Left lung (tissue), 14 donors: ENCODE measurements at places on chromosomes 7 and 10. TPM values are rescaled to one million over a fixed set of nuclear protein-coding genes. Genes with fewer than 3 reads are reported as not detected.

- DNase-seq, result no peak
Measured at GRCh38 chr10:120606051-120606764, 149.2 kb downstream of the PLPP4 start.

DNA sequence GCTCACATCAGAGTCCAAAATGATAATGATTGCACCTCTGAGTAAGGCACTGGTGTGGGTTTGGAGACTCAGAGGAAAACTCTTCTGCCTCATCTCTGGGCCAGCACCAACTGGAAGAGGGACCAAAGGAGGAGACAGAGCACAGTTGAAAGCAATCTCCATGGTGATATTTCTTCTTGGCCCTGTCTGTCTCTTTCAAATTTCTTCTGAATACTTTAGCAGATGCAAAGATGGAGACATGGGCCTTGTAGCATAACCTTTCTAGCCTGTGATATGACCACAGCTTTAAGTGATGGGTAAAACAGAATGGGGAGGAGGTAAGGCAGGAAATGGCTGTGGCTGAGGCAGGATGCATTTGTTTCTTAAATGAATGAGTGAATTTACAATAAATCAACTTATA, 12.2 kb upstream of the GIMAP7 start:
- no peak for DNase-seq

DNA sequence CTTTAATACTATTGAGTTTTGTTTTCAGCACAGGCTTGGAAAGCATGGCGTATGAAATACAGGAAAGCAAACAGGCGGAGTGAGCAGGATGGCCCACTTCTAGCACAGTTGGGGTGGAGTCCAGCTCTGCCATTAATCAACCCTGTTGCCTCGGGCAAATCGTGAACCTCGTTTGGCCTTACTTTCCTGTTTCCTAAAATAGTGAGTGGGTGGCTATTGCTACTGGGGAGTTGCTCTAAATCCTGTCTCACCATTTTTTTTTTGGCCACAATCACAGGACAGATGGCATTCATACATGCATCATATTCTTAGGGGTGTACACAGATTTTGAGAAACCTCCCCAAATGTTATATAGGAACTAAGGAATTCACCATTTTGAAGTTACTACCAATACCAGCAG, 157.8 kb downstream of the ANLN start:
- DNase-seq, result no peak

DNA sequence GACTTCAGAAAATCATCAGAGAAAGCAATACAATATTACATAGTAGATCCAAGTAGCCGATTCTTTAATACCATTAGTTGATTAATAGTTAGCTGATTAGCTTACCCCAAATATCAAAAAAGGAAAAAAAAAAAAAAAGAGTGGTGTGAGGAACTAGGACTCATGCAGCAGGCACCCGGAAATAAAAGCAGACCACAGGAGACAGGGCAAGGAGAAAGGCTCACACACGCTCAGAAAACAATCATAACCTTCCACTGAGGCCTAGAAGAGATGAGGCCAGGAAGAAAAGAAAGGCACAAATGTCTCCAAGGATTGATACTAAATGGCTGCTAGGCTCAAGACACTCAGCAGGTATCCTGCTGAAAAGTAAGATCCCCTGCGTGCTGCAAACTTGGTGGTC, 25.9 kb downstream of the TRDMT1 start:
- no peak for DNase-seq

GRCh38 chr10:83119346-83119745, 1020.0 kb upstream of the GHITM start:
- no peak for DNase-seq

GRCh38 chr7:34331102-34331501, 326.9 kb upstream of the NPSR1 start:
- DNase-seq, result no peak

- DNase-seq, result no peak
Measured at GRCh38 chr10:73910401-73910763, 550 bp upstream of the PLAU start.

DNA sequence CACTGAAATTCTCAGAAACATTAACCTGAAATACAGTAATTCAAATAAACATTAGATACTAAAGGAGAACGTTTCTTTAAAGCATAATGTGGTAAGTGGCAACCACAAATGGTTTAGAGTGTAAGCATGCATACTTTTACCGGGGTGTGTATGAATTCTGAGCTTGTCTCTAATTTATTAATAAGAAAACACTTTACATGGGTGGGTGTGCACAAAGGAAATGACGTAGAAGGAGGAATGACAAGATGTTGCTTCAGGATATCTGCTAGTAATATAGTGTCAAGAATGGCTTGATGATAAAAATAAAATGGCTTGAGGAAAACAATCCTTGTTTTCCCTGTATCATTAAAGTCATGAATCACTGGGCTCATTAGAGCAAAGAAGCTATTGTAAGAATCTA, 92.5 kb downstream of the ARL4A start:
- DNase-seq, result no peak

DNA sequence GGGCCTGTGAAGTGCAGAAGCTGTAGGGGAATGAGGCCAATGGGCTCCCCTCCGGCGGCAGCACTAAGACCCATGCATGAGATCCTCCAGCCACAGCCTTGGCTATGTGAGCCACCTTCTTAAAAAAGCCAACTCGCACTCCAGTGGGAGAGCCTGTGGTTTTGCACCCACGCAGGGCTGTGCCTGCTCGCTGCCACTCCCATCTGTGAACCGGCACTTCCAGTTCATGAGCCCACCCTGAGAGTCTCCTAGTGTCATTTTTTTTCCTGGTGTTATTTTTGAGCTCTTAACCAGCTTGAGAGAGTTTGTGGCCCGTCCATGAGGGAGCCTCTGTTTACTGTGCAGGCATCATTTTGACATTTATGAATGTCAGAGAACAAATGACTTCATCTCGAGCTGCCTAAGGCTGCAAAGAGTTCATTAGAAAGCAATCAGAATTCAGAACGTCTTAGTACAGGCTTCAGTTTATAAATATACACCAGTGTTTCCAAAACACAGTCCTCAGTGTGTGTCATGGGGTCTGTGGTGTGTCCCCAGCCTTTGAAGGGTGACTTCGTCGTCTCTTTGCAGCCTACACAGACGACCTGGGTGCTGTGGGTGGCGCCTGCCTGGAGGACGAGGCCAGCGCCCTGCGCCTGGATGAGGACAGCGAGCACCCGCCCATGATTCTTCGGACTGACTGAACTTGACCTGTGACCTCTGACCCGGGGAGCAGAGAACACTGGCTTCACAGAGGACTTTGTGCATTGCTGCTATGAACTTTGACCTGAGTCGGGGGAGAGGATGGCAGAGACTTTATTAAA, 40.4 kb downstream of the WIPI2 start:
- no peak for DNase-seq

DNA sequence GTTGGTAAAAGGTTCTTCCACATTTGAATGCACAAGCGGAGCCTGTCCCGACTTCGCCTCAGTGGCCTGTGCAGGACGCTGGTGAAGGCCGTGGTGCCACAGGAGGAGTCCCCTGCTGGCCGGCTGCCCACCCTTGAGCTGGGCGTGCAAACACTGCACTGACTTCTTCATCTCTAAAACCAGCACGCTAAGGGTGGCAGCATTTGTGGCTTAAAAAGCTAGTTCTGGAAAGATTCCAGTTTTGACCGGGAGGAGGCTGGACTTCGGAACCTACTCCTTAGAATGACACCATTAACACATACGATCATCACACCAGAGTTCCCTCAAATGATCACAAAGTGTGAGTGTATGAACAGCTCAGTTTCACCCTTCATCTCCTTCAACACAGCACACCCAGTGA, 102.4 kb downstream of the SMURF1 start:
- no peak for DNase-seq

- DNase-seq, result peak; percentile 41
Measured at GRCh38 chr10:43110338-43111071, 27.7 kb upstream of the CSGALNACT2 start.

GRCh38 chr7:11343136-11343535, 369.5 kb downstream of the PHF14 start:
- no peak for DNase-seq

DNA sequence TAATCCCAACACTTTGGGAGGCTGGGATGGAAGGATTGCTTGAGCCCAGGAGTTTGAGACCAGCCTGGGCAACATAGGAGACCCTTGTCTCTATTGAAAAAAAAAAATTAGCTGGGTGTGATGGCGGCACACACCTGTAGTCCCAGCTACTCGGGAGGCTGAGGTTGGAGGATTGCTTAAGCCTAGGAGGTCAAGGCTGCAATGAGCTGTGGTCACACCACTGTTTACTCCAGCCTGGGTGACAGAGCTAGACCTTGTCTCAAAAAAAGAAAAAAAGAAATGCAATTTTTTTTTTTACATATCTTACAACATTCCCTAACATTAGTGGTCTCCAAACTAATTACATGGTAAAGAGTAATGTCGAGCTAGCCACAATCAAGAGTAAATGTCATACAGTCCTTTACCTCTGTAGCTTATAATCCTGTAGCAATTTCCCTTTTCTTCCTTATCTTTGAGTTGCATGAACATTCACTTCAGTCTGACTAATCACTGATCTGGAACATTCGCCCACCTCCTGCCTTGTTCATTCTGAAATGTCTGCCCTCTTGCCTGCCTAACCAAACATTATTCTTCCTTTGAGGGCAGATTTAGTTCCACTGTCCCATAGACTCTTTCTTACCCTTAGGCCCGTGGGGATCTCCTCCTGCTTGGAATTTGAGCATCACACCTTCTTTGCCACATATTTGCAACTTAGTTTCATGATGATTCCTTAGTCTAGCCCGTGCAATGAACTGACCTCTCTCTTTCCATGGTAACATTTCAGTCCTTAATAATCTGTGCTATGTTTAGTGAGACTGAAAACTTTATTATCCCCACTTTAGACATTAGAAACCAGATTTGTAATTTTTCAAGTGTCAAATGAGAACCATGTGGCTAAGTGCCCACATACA, 4.8 kb upstream of the VCL start:
- DNase-seq, result no peak

- DNase-seq, result no peak
Measured at GRCh38 chr7:96899108-96899507, 106.2 kb upstream of the DLX6 start.

DNA sequence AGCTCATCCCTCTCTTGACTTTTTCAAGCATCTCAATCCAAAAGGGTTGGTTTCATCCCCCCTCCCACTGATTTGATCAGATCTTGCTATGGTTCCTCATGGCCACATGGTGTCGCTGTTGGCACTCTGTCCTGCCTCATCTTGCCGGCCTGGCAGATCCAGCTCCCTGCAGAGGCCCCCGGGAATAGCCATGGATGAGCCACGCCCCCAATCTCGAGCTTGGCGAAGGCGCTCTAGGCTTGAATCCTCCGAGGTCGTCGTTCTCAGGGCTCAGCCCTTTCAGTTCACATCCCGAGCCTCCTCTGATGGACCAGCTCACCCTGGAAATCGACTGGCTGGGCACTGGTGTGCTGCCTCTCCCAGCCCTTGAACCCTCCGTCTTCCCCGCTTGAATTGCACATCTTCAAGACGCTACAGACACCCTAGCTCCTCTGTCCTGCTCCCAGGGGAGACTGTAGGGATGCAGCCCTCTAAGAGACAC, 628.7 kb downstream of the TYW1 start:
- DNase-seq, result peak; percentile 82

GRCh38 chr10:1726861-1727260, 10.5 kb downstream of the ADARB2 start:
- DNase-seq, result no peak

DNA sequence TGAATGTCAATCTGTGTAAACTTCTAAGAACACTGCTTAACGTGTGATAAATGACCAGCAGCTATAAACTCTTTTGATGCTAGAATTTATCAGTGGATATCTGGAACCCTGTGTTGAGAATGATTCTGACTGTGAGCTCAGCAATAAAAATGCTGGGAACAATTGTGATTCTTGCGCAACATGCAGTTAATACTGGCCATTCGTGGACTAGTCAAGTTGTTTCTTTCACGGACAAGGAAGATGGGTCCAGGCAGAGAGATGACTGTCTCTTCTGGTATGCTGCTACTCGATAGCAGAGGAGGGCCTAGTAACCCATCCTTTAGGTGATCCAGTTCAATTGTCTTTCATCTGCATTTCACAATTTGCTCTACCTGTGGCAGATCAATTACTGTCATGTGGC, 394.8 kb upstream of the IGFBP3 start:
- no peak for DNase-seq

DNA sequence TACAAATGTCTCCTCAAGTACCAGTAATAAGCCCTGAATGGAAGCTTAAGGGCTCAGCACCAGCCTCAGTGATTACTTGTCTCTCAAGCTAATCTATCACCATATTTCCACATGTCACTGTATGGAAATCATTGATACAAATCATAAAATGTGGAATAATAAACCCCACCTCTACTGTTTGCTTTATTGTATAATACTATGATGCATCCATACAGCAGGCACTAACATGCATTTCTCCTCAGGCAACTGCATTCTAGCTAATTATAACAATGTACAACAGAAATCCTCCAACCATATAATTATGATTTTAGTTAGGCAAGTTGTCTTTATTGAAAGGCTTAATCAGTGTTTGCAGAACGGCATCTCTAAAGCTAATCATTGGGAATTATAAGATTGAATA, 26.2 kb downstream of the CRPPA start:
- DNase-seq, result no peak

- DNase-seq, result no peak
Measured at GRCh38 chr7:57370066-57370738, 79.8 kb upstream of the ZNF716 start.

DNA sequence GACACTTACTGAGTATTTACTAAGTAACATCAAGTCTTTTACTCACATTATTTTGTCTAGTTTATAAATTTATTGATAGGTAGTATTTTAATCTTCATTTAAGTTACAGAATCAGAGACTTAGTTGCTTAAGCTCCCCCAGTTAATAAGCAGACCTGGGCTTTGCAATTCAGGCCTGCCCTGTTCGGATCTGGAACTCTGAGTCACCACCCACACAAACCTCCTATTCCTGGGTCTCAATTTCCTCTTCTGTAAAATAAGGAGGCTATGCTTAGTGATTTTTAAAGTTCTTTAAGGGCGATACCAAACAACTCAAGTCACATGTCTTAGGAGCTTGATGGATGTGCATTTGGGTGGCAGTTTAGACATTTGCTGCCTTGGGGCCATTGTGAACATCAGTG, 3.5 kb upstream of the MGAM start:
- DNase-seq, result no peak

DNA sequence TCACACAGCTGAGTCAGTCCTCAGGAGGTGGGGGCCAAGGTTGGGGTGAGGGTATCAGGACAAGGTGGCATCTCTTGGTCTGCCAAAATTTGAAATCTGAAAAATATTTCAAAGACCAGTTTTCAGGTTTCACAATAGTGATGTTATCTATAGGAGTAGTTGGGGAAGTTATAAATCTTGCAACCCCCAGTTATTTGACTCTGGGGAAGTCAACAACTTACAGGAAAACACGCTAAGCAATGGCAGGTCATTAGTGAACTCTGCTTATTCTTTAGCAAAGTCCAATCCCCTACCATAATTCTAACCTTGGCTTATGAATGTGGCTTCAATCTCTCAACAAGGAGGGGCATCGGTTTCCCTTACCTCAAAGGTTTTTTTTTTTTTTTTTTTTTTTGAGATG, 94.9 kb downstream of the MARCHF5 start:
- no peak for DNase-seq

Gene CRYGN
- total RNA-seq, result not detected

Gene ZNF777
- total RNA-seq, result 9.3 TPM

Gene SLIT1
- total RNA-seq, result 0.20 TPM

Gene NRG3
- total RNA-seq, result 1.0 TPM

Gene MAGI2
- 7.5 TPM for total RNA-seq

Gene TMEM26
- total RNA-seq, result 1.3 TPM

Gene SLC39A12
- total RNA-seq, result 0.15 TPM

Gene CPA4
- total RNA-seq, result 0.20 TPM

Gene LLCFC1
- 0.37 TPM for total RNA-seq

Gene CDK6
- 24.0 TPM for total RNA-seq

Gene HDAC9
- total RNA-seq, result 9.7 TPM

Gene HHEX
- 13.7 TPM for total RNA-seq

Gene LRRC18
- total RNA-seq, result 1.2 TPM

Gene OPALIN
- not detected for total RNA-seq
